ENCODE measurements at places on chromosomes 6 and 20.
A peak's percentile ranks its signal among the peaks of the same experiment; 100 is the strongest.

DNA sequence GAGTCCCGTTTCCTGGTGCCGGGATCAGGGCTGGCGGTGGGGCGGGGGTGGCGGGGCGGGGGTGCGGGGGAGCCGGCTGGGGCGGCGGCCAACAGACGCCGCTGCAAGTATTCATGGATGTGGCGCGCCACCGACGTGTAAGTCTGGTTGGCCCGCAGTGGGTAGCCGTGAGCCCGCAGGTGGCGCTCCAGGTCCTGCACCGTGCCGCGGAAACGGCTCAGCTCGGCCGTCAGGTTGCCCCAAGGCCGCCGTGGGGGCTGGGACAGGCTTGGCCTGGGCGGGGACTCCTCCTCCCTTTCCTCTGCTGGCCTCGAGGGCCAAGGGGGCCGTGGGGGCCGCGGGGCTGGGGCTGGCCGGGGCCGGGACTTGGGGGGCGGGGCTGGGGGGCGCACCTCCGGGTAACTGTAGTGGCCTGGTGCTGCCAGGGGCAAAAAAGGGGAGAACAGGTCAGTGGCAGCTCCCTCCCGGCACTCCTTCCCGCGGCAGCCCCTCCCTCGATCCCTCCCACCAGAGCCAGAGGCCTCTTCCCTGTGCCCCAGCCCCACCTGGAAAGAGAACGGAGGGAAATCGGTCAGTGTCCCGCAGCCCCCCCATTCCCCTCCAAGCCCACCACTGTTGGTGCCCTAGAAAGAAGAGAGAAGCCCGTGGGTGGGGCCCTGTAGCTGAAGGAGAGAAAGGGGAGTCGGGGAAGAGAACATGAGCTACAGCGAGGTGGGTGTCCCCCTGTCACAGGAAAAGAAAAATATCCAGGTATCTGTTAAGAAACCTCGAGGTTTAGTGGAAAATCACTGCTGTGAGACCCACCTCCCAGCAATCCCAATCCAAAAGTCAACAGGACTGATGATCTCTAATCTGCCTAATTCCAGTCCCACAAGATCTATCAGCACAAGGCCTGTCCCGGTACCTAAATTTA is 21.3 kb downstream of the TNXB start:
- DNase-seq: peak; percentile 85

DNA sequence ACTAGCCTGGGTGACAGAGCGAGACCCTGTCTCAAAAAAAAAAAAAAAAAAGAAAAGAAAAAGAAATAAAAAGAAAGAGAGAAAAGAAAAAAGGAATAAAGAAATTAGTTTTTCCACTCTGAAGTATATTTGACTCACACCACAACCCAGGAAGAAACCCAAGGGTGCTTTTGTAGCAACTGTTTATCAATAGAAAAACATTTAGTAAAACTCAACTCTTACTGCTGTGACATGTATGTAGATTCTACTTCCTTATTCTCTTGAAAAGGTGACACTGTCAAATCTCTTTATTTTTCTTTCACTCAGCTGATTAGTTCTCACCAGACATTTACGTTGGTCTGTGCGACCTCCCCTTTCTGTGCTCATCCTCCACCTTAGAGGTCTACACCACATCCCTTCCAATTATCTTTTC is 99.9 kb upstream of the SHLD1 start:
- no peak for DNase-seq

GRCh38 chr6:64227863-64228262 is 592.3 kb downstream of the PHF3 start:
- DNase-seq: no peak

- no peak for DNase-seq
These were observed 134.1 kb downstream of the CD109 start for GRCh38 chr6:73830119-73830518.

DNA sequence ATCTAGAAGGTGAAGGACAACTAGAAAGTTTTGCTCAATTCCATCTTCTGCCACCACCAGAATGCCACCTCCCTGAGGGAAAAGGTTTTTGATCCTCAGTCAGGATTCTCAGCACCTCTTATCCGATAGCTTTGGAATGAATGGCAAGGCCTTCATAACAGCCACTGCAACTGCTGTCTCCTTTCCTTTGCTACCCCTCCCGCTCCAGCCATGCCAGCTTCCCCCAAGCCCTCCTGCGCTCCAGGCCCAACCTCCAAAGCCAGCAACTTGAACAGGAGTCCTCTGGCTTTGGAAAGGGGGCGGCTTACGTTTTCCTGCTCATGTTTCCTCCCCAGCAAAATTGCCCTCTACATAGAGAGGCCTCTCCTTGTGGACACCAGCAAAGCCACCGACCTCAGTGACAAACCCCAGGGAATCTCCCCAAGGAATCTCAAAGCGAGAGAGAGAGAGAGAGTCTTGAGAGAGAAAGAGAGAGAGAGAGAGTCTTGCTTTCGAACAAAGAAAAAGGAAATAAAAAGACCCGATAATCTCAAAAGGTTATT is 420 bp upstream of the BTN2A1 start:
- no peak for DNase-seq

DNA sequence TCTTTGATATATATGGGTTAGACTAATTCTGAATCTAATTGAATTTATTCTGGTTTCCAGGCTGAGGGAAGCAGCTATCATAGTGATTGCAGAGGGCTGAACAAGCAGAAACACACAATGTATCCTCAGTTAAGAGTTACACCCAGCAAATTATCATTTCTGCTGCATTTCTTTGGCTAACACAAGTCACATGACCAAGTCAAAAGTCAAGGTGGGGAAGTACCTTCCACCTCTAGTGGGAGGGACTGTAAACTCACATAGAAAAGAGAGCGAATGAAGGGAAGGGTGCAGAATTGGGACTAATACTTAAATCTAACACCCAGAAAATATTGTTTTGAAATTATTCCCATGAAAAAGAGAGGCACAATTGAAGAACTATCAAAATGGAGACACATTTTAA is 719.7 kb upstream of the MMS22L start:
- DNase-seq: no peak

- DNase-seq: no peak
These were observed 14.5 kb downstream of the ADA start for GRCh38 chr20:44637042-44637441.

DNA sequence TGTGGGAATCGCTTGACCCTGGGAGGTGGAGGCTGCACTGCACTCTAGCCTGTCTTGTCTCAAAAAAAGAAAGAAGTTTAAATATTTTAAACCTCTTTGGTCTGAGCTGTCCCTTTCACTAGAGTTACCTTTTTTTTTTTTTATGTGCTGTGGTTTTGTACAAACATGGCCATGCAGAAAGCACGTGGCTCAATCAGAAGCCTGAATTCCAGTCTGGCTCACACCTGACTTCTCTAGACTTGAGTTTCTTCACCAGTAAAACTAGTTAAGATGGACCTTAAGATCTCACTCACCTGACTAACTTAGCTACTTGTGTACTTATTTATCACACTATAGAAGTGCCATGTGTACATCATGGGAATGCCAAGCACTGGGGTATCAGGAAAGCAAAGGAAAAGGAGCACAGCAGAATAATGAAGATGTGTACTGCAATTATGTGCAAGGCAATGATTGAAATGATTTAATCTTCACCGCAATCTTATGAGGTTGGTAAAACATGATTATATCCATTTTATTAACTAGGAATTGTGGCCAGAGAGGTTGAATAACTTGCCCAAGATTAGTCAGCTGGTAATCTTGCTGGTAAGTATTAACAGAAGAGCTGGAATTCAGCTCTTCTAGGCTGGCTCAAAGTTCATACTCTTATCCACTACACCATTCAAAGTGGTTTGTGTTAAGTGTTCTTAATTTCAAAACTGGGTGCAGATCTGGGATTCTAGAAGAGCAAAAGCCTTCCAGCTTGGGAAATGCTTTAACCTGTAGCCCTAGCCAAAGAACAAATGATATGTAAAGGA is 10.7 kb downstream of the HMGN3 start:
- no peak for DNase-seq

- no peak for DNase-seq
These were observed 197.9 kb downstream of the LRFN2 start for GRCh38 chr6:40389254-40389653.

DNA sequence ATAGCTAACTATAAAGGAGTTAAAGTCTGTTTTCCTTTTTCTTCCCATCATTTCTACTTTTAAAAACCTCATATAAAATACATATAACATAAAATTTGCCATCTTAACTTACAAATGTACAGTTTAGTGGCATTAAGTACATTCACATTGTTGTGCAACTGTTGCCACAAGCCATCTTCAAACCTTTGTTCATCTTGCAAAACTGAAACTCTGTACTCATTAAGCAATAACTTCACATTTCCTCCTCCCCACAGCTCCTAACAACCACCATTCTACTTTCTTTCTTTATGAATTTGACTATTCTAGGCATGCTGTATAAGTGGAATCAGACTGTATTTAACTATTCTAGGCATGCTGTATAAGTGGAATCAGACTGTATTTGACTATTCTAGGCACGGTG is 4.5 kb downstream of the CCDC170 start:
- DNase-seq: no peak

DNA sequence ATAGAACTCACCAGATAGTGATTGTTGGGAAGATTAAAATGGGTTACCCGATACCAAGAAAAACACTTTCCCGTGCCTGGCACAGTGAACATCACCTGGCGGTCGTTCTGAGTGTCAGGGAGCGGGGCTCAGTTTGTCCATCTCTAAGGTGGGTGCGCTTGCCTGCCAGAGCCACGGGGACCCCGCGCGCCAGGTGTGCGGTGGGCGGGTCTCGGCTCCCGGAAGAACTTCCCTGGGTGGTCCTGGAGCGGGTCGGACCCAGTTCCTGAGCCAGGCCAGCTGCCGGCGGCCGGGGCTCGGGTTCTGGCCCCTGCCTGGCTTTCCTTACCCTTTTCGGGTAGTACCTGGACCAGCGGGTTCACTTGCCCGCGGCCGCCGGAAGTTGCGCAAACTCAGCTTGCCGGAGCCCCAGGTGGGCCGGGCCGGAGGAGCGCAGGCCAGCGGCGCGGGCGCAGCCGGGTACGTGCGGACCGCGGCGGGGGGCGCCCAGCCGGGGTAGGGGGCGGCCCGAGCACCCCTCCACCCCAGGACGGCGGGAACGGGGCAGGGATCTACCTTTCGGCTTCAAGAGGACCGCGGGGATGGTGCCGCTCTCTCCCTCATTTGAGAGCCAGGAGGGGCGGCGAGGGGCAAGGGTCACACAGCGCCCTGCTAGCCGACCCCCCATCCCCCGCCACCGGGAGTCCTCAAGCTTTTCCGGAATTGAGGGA is 7.5 kb downstream of the FAM110A start:
- DNase-seq: peak; percentile 25

GRCh38 chr6:21360336-21360735 is 233.2 kb upstream of the SOX4 start:
- DNase-seq: peak; percentile 80

- peak; percentile 28 for DNase-seq
These were observed 183.0 kb upstream of the MMS22L start for GRCh38 chr6:97465877-97466561.

DNA sequence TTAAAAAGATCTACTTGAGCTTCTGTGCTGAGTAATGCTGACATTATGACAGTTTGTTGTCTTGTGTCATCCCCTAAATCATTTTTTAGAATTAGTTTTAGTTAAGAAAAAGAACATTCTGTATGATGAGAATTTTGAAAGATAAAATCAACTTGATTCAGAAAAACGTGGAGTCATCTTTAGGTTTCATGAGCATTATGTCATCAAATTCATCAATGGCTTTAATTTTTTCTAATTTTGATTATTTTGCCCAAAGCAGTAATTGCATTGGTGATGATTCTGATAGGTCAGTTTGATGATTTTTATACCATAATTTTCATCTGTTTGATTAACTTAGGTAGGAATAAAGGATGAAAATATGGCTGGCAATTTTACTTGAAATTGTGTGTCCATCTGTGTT is 26.6 kb upstream of the ADGRF4 start:
- no peak for DNase-seq

GRCh38 chr6:117359581-117359980 is 66.2 kb downstream of the ROS1 start:
- no peak for DNase-seq

DNA sequence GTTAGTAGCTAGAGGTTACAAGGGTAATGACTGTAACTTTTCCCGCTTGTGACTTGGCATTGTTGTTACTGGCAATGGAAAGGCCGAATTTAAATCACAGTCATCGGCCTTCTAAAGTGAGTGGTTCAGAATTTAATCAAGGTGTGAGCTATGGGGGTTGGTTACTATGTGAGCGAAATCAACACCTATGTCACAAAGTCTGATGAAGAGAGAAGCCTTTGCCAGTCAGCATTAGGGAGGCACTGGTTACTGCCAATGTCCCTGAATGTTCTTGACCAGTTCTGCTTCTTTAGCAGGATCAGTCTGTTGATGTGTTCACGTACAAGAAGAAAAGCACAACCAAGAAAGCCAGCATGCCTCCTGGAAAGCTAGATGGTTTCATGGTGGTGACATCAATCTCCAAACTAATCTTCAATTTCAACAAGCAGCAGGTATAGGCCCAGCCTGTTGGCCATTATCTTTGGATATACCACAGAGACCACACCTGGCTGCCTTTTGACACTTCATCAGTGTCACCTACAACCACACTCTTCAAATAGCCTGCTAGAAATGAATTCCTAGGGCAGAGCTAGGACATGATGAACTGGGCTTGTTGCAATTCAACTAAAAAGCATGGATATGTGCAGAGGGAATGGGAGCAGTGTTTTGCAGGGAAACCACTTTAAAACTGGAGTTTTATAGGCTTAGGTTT is 17.2 kb downstream of the SAMD5 start:
- no peak for DNase-seq

DNA sequence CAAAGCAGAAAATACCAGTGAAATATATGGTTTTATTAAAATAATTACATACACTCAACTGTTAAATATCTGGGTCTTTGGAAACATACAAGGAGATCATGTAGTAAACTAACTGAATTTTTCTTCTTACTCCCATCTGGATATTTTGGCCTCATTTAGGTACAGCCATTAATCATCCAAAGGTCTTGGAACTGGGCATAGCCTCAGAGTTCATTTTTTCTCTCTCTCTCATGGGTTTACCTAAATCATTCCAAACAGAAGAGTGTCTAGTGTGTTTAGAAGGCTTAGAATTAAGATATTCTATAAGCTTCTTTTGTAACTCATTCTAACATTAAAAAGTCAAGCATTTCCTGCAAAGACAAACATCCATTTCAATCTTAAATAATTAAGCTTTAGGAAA is 79.4 kb downstream of the HMGCLL1 start:
- DNase-seq: no peak

DNA sequence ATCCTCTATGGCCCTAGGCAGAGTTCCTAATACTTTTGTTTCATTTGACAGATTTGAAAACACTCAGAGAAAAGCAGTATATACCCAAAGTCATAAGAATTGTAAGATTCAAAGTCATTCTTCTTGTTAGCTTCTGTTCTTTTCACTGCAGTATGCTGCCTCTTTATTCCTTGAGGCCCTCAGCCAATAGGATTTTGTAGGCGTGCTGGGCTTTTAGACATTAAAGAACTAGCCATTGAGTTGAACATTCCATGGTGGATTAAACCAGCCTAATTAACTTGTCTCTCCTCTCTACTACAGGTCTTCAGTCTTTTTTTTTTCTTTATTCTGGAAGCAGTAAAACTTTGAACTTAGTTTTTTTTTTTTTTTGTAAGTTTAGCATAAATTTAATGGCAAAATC is 186.3 kb downstream of the PLCB4 start:
- no peak for DNase-seq

DNA sequence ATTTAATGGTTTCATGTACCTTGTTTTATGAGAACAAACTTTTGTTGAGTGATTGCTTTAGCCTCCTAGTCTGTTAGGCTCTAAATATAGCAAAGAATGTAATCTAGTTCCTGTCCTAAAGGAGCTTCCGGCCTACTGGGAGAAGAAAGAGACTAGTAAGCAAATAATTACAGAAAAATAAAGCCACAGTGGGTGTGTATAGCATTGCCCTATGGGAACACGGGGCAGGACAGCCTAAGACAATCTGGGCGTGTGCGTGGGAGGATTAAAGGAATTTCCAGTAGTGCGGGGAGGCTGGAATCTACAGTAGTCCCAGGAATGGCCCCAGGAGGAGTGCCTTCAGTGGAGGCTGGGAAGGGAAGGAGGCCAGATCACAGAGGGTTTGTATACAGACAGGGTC is 98.1 kb upstream of the AKAP12 start:
- peak; percentile 21 for DNase-seq

Data from ELF-1 (cell line).